Activated CD8-positive, alpha-beta memory T cell treated with anti-CD3 and anti-CD28 coated beads for 1 hour (primary cell): ENCODE measurements at places on chromosomes 1 and 21.

GRCh38 chr1:23673086-23673813, 18.4 kb upstream of the RPL11 start:
- no peak for DNase-seq

- no peak for DNase-seq
These were observed 317.0 kb downstream of the BARHL2 start for GRCh38 chr1:90400131-90400530.

DNA sequence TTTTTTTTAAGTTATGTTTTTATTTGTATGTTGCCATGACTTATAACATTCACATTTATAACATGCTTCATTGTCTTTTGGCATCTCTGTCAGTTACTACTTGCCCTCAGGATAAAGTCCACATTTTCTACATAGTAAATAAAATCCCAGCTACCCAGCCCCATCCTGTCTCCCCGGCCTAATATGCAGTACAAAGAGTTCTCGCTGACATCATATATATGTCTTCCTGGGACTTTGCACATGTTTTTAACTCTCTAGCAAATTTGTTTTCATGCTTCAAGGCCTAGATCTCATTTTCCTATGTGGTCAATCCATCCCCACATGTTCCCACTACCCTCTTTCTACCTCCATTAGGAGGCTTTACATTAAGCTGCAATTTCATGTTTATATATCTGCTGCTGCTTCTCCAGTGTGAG, 33.0 kb upstream of the IVNS1ABP start:
- no peak for DNase-seq

GRCh38 chr21:43318841-43319781, 107.8 kb downstream of the SIK1 start:
- no peak for DNase-seq

DNA sequence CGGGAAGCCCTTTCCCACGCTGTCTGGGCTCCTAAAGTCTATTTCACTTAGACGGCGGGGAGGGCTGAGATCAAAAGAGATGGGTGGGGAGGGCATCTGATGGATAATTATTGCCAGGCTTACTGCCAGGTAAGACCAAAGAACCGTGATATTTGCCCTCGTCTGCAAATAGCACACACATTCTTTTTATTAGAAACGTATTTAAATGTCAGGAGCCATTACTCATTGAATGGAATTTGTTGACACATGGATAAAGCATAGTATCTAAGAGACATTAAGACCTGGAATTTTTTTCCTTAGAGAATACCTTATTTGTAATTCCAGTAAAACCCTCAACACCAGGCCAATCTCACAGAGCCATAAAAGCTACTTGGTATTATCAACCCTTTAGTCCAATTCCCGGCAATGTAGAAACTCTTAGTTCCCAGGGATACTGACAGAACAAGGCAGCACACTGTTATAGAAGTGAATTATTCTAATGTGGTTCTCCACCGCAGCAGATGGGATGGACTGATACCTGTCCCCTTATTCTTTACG, 10.6 kb downstream of the URB1 start:
- no peak for DNase-seq

- no peak for DNase-seq
These were observed 342 bp downstream of the DDOST start for GRCh38 chr1:20660847-20661206.

GRCh38 chr1:228783418-228784040, 48.2 kb downstream of the RHOU start:
- DNase-seq = no peak

GRCh38 chr1:204445860-204446412, 34.3 kb upstream of the PPP1R15B start:
- no peak for DNase-seq

- no peak for DNase-seq
These were observed 802.8 kb upstream of the CXADR start for GRCh38 chr21:16709866-16710550.

GRCh38 chr1:154581766-154582165, 14.2 kb downstream of the CHRNB2 start:
- DNase-seq = no peak

GRCh38 chr1:22225858-22226589, 83.1 kb upstream of the WNT4 start:
- no peak for DNase-seq

GRCh38 chr1:2178875-2179274, 15.7 kb downstream of the FAAP20 start:
- no peak for DNase-seq

- DNase-seq = no peak
These were observed 9.7 kb downstream of the SMYD3 start for GRCh38 chr1:246497331-246497915.

DNA sequence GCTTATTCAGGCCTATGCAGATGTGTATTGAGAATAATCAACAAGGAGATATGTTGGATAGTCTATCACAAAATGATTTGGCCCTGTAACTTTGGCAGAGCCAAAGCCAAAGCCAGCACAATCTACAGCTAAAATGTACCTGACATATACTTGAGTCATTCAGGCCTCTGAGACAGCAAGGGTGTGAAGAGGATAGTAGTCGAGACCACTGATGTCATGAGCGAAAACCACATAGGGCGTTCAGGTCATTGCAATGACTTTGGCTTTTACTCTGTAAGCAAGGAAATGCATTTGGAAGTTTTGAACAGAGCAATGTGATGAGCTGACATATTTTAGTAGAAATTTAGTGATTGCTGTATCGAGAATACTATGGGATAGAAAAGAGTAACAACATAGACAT, 579.6 kb downstream of the AMY1C start:
- DNase-seq = no peak

GRCh38 chr1:102661481-102661880, 446.8 kb downstream of the COL11A1 start:
- no peak for DNase-seq

DNA sequence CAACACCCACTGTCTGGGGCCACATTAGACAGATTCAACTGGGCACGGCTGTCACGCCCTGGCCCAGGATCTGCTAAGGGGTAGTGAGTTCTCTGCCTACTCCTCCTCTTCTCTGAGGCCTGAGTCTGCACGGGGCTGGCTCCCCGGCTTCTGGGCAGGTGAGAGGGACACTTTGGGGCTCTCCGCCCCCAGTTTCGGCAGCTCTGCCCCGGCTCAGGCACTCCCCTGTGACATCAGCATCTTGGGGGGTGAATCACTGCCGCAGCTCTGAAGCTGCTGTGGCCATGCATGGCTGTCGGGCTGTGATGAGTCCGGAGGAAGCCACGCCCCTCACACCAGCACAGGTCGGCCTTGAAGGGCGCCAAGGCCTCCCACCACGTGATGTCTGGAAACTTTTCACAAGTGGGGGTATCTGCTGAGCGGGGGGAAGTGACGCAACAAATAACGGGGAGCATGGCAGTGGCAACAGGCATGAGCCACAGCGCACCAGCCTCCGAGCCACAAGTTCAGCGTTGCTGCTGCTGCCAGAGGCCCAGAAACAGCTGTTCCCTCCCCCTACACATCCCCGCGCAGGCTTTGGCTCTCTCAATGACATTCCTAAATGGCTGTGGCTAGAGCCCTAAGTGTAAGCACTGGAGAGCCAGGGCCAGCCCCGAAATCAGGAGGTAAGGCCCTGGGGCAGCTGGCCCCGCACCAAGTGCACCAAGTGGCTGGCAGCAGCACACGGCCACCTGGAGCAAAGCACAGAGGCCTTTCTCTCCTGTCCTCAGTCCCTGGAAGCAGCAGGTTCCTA, 26.3 kb downstream of the ZBTB17 start:
- DNase-seq = peak; percentile 73

GRCh38 chr1:22500471-22500870, 48.8 kb downstream of the ZBTB40 start:
- DNase-seq = no peak

GRCh38 chr1:91669584-91670350, 169.1 kb downstream of the CDC7 start:
- no peak for DNase-seq

GRCh38 chr1:228833911-228834688, 98.8 kb downstream of the RHOU start:
- no peak for DNase-seq

- DNase-seq = no peak
These were observed 17.3 kb downstream of the PDPN start for GRCh38 chr1:13600762-13601453.

- no peak for DNase-seq
These were observed 93.9 kb downstream of the DDAH1 start for GRCh38 chr1:85371021-85371420.

DNA sequence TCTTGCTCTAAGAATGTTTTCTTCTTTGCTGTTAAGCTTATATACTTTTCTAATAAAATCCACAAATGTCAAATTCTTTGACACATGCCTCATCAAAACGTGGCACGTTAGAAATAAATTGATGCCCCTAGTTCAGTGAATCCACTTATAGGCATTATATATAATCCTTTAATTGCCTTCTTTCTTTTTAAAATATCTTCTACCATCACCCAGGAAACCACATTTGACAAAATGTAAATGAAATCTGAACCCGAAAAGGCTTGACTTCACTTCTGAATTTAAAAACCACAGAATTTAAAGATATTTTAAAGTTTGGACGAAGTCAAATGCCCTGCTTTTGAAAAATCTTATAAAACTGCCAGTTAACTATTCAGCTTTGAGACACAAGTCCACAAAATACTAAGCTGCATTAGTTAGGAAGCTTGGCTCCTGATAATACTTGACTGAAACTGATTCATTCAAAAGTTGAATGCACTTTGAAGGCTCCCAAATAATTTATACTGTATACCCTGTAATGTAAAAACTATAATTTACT, 22.4 kb upstream of the KIFAP3 start:
- no peak for DNase-seq

- no peak for DNase-seq
These were observed 119.6 kb downstream of the ADGRL2 start for GRCh38 chr1:81920245-81920740.

- no peak for DNase-seq
These were observed 54.2 kb downstream of the PTPRU start for GRCh38 chr1:29290414-29290985.

GRCh38 chr1:168477792-168478191, 66.0 kb downstream of the XCL2 start:
- no peak for DNase-seq

DNA sequence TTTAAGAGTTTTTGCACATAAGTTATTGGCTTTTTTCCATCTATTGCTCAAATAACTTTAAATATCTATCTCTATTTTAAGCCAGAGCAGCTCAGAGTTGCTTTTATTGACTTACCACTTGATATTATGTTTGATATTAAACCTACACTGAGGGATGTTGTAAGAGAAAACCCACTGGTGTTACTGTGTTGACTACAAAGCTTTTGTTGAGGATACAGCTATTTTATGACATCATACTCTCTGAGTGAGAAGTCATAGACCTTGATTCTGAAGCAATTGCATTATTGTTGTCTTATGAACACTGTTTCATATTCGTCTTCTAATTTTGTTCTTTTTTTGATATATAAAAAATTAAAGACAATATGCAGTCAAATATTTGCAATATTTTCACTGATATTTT, 560.4 kb downstream of the PTBP2 start:
- no peak for DNase-seq

DNA sequence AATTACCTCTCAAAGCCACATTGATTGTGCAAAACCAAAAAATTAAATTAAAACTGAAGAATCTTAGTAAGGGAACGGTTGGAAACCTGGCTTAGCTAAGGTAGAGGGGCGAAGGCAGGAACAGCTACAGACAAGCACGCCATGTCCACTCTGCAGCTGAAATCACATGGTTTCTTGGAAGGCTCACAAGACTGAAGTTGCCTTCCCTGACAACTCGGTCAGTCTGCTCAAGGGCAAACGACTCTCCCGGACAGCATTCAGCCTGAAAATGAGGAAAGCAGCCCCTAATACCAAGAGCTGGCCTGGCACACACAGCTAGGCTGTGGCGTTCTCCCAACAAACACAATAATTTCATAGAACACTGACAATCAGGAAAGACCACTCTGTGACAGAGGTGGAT, 22.7 kb upstream of the BECN2 start:
- no peak for DNase-seq

DNA sequence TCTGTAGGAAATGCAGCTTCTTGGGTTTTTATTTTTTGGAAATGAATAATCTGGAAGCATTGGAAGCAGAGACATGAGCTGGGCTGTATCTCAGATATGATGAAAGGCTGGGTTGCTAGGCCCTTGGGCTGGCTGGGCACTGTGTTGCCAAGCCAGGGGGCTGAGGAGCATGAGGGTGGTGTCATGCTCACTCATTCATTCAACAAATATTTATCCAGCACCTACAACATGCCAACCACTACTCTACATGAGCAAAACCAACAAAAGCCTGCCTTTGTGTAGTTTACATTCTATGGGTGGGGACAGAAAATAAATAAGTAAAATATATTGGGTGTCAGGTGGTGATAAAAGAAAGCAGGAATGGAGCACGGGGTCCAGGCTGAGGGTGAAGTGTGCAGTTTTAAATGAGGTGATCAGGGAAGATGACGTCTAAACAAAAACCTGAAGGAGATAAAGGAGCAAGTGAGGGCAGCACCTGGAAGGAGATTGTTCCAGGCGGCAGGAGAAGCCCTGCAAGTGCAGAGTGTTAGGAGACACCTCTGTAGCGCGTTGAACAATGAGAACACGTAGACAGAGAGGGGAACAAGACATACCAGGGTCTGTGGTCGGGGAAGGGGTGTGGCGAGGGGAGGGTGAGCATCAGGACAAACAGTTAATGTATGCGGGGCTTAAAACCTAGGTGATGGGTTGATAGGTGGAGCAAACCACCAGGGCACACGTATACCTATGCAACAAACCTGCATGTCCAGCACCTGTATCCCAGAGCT, 10.9 kb downstream of the TAGLN2 start:
- no peak for DNase-seq

- DNase-seq = no peak
These were observed 50.3 kb upstream of the CNIH3 start for GRCh38 chr1:224565611-224566406.

- DNase-seq = no peak
These were observed 146.3 kb downstream of the NRIP1 start for GRCh38 chr21:14918527-14918926.

DNA sequence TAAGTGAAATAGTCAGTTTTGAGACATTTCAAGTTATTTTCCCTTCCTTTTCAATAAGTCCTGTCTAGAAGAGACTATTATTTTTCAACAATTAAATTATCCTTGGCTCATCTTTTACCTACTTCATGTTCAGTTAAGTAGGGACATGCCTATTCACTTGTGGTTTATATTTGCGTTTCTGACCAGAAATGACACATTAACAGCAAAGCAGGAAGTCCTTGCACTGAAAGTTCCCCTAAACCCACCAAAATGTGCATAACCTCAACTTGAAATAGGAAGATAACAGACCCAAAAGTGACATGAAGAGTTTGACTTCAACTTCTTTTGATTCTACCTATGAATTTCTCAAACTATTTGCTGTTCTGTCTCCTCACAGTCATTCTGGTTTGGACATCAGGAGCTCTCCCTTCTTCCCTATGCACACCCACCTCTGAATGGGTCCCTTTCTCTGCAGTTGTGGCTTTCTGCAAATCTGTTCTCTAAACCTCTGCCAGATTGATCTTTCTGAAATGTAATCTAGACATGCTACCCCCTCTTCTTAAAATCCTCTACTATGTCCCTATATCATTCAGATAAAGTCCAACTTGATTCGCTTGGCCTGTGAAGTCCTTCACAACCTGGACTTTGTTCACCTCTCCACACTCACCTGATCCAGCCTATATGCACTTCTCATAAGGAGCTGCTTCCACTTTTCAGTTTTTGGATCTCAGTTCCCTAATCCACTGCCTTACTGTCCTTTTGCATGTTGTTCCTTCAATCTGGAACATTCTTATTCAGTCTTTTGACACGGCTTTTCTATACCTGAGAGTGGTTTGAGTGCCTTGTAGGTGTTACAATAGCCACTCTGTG, 661.5 kb upstream of the ADGRL4 start:
- DNase-seq = no peak

GRCh38 chr1:155983191-155984024, 5.1 kb upstream of the ARHGEF2 start:
- DNase-seq = no peak
